ENCODE measurements at places on chromosomes 6 and 20. TPM values are rescaled to one million over a fixed set of nuclear protein-coding genes. Genes with fewer than 3 reads are reported as not detected.

Gene SLC25A27
- polyA plus RNA-seq, result 27.0 TPM

Gene THBS2
- polyA plus RNA-seq, result 2.6 TPM

Gene NCOA7
- 15.8 TPM for polyA plus RNA-seq

Gene HLA-DQA1
- 358 TPM for polyA plus RNA-seq

Gene NNAT
- polyA plus RNA-seq, result 16.1 TPM

- no peak for DNase-seq
- H3K36me3 ChIP-seq, result no peaks in the 10 kb centered on the region
- H3K27me3 ChIP-seq, result no peaks in the 10 kb centered on the region
- H3K27ac ChIP-seq, result no peak overlapping the region
Measured at GRCh38 chr6:122730775-122731386, 48.6 kb upstream of the FABP7 start.

DNA sequence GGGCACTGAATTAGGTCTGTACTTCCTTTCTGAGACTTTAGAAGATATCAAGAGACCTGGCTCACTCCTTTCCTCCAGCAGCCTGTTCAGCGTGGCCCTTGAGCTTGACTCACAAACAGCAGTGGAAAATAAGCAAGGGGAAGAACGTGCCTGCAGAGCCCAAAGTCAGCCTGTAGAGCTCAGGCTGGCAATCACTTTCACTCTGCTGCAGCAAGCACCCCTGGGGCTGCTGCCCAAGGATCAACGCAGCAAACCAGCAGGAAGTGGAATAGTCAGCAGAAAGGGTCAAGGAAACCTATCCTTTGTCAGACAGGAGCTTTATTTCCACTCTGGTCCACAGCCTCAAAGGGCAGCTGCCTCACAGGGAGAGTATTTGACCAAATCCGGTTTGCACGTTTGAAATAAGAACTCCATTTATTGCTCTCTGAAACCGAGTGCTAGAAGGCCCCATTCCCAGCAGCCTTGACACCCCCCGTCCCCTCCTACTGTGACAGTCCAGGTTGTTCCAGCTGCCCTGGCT is 77.4 kb downstream of the PRDM1 start:
- no peak overlapping the region for H3K4me3 ChIP-seq
- H3K27ac ChIP-seq, result peak overlapping the region; percentile 11
- H3K36me3 ChIP-seq, result no peaks in the 10 kb centered on the region
- no peak for DNase-seq
- H3K4me1 ChIP-seq, result peaks cover 21% of the 10 kb centered on the region
- no peaks in the 10 kb centered on the region for H3K27me3 ChIP-seq

DNA sequence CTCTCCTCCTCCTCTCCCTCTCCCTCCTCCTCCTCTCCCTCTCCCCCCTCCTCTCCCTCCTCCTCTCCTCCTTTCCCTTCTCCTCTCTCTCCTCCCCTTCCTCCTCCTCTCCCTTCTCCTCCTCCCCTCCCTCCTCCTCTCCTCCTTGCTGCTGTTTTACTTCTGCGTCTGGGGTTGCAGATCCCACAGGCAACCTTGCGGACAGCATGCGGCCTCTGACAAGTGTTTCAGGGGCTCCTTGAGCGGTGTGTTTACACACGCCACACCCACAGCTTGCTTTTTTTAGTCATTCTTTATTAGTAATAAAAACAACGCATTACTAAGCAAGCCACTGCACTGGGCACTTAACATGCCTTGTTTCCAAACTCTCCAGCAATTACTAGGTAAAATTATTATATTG is 81.9 kb downstream of the TFAP2C start:
- no peak for DNase-seq
- H3K27ac ChIP-seq, result no peak overlapping the region
- no peaks in the 10 kb centered on the region for H3K27me3 ChIP-seq
- no peak overlapping the region for H3K4me3 ChIP-seq
- no peaks in the 10 kb centered on the region for H3K36me3 ChIP-seq

GRCh38 chr6:114140416-114140815 is 169.5 kb upstream of the HDAC2 start:
- H3K4me1 ChIP-seq, result no peaks in the 10 kb centered on the region
- no peak overlapping the region for H3K4me3 ChIP-seq
- no peak for DNase-seq
- H3K27ac ChIP-seq, result no peak overlapping the region

- H3K27ac ChIP-seq, result no peak overlapping the region
- H3K27me3 ChIP-seq, result no peaks in the 10 kb centered on the region
- peaks cover 13% of the 10 kb centered on the region for H3K36me3 ChIP-seq
- DNase-seq, result no peak
Measured at GRCh38 chr6:28378644-28379043, 20.9 kb downstream of the ZSCAN12 start.

GRCh38 chr6:44805238-44805846 is 417.8 kb downstream of the CDC5L start:
- no peak for DNase-seq
- H3K4me1 ChIP-seq, result no peaks in the 10 kb centered on the region
- no peak overlapping the region for H3K4me3 ChIP-seq
- no peaks in the 10 kb centered on the region for H3K36me3 ChIP-seq
- no peaks in the 10 kb centered on the region for H3K27me3 ChIP-seq
- H3K27ac ChIP-seq, result no peak overlapping the region

DNA sequence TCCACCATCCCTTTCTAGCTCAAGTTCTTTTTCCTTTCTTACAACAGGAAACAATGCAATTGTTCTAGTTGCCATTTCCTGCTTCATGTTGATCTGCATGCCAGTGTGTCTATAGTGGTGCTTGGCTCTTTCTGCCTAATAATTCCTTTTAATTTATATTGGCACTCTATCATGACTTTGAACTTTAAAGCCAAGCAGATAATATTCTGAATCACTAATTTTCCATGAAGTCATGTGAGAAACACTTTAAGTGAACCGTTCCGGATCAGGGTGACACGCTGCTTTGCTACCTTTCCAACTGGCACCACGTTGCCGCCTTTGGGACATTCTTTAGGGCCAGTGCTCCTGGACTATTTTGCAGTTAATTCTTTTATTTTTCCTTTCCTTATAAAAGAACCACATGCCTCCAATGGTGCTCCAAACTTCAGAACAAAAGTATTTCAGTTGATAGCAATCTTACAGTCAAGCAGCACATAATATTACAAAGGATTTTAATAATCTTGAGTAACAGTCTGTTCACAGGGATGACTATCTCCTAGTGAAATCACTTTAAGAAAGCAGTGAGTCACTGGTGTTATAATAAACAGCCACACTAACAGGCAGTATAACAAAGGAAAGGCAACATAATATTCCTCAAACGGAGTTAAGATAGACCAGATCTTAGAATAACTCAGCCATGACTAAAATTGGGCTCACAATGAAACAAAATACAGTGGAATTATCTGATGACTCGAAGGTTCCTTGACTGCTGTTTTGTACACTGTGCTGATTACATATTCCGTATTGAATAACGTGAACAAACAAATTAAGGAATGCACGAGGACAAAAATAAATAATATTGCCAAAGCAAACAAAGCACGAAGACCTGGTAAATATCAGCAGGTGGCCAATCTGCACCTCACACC is 19.0 kb upstream of the BLOC1S5 start:
- peaks cover 8% of the 10 kb centered on the region for H3K36me3 ChIP-seq
- no peak overlapping the region for H3K27ac ChIP-seq
- DNase-seq, result no peak
- H3K27me3 ChIP-seq, result no peaks in the 10 kb centered on the region

DNA sequence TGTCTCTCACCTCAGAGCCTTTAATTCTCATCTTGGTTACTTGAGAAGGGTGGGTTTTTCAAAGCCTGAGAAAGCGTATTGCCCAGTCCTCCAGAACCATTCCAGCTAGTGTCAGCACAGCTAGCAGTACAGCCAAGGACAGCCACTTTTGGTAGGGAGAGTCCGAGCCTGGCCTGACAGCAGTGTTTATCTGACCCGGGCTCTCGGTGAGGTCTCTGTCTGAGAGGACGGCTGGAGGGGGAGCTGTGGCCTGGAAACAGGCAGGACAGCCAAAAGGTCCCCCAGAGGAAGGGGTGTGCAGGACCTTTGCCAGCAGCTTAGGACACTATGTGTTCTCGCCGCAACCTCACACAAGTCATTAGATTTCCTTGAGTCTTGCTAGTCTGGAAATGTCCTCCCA is 38.8 kb downstream of the LYRM2 start:
- H3K27ac ChIP-seq, result no peak overlapping the region
- H3K27me3 ChIP-seq, result no peaks in the 10 kb centered on the region
- H3K36me3 ChIP-seq, result no peaks in the 10 kb centered on the region
- H3K4me1 ChIP-seq, result no peaks in the 10 kb centered on the region
- H3K4me3 ChIP-seq, result no peak overlapping the region

DNA sequence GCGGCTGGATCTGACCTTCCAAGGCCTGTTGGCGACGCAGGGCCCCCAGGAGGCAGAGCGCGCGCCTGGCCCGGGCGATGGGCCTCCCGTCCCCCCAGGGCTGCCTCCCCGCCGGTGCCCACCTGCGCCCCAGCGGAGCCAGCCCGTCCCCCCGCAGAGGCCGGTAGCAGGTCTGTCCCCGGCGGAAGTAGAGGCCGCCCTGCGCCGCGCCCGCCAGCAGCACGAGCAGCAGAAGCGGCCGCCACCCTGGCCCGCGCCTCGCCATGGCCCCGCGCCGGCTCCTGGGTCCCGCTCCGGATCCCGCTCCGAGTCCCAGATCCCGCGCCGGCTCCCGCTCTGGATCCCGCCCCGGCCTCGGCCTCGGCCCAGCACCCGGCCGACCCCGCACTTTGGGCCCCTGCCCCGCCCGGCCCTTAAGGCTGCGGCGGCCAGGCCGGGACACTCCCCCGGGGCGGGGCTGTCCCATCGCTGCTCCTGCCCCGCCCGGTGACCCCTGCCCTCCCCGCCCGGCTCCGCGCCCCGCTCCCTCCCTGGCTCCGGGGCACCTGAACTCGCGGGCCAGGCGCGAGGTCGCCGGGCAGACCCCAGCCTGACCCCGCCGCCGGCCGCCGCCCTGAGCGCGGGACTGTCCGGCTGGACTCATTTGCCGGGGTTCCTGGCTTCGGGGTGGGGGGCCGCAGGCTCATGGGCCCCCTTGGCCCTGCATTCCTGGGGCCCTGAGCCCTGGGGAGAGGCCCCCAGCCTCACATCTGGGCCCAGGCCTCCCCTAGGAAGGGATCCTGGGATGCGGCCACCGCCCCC is at the start of gene CTSZ:
CTSZ (minus strand) TSS at position 391 of the 801 bp plus-strand sequence; CDS start at position 265, 126 bp downstream.
- H3K27me3 ChIP-seq, result peaks cover 23% of the 10 kb centered on the region
- no peak for DNase-seq
- no peaks in the 10 kb centered on the region for H3K36me3 ChIP-seq
- H3K27ac ChIP-seq, result peak within 1 kb of the TSS; percentile 26

- no peak overlapping the region for H3K27ac ChIP-seq
- no peaks in the 10 kb centered on the region for H3K27me3 ChIP-seq
- no peak overlapping the region for H3K4me3 ChIP-seq
Measured at GRCh38 chr6:132961122-132961521, 146.8 kb downstream of the RPS12 start.

- no peaks in the 10 kb centered on the region for H3K27me3 ChIP-seq
- no peak overlapping the region for H3K27ac ChIP-seq
- no peak for DNase-seq
- no peaks in the 10 kb centered on the region for H3K4me1 ChIP-seq
- no peaks in the 10 kb centered on the region for H3K36me3 ChIP-seq
Measured at GRCh38 chr6:127178746-127179145, 60.3 kb downstream of the RSPO3 start.

GRCh38 chr20:22690616-22691179 is 106.3 kb upstream of the FOXA2 start:
- H3K27me3 ChIP-seq, result no peaks in the 10 kb centered on the region
- H3K4me1 ChIP-seq, result no peaks in the 10 kb centered on the region
- no peak for DNase-seq
- H3K4me3 ChIP-seq, result no peak overlapping the region

DNA sequence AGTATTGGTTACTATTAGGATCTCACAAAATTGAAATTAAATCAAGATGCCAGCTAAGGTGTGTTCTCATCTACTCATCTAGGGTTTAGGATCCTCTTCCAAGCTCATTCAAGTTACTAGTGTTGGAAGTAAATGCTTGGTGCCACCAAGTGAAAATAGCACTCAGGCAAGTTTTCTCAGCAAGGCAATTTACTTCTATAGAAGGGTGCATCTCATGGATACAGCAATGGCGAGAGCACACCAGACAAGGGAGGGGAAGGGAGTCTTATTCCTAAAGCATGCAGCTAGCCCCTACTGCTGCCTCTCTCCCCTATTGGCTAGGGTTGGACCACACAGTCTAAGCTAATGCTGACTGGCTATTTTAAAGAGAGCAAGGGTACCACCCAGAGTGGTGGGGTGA is 23.0 kb upstream of the FAM8A1 start:
- H3K4me3 ChIP-seq, result no peak overlapping the region
- DNase-seq, result no peak
- H3K36me3 ChIP-seq, result no peaks in the 10 kb centered on the region
- no peak overlapping the region for H3K27ac ChIP-seq
- H3K27me3 ChIP-seq, result no peaks in the 10 kb centered on the region

- DNase-seq, result peak; percentile 18
- H3K4me3 ChIP-seq, result no peak overlapping the region
- no peak overlapping the region for H3K27ac ChIP-seq
- no peaks in the 10 kb centered on the region for H3K27me3 ChIP-seq
- no peaks in the 10 kb centered on the region for H3K36me3 ChIP-seq
- H3K4me1 ChIP-seq, result no peaks in the 10 kb centered on the region
Measured at GRCh38 chr6:10951675-10952282, 64.9 kb downstream of the SYCP2L start.

DNA sequence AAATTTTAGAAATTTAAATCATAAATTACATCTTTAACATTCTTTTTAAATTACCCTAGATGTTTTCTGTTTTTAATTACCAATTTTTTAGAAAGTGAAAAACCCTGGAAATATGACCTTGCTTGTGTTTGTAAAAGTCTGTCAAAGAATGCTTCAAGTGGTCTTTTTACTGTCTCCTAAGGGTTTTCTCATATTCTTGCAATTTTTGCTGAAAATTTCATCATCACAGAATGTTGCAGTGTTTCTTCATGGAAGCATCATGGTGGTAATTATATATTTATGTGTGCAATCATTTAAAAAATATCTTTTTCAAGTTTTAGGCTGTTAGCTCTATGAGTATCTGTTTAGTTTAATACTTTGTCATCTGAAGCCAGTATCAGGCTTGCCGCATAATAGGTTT is 178.2 kb downstream of the HDGFL1 start:
- no peak overlapping the region for H3K27ac ChIP-seq
- no peaks in the 10 kb centered on the region for H3K27me3 ChIP-seq
- no peak overlapping the region for H3K4me3 ChIP-seq
- no peak for DNase-seq
- no peaks in the 10 kb centered on the region for H3K4me1 ChIP-seq

DNA sequence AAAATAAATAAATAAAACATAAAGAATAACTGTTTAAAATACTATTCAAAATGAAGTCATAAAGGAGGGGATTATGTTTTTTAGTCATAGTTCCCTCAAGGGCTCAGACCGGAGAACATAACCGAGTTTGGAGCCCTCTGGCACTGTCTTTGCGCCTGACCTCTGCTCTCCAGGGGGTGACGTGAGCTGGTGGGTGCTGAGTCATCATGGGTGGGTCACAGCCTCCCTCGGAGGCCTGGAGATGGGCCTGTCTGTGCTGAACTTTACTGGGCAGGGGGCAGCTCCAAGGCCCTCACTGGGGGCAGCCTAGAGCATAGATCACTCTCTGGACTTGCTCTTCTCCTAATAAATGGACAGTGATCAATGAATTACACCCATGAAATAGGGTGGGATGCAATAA is 3.1 kb upstream of the MAVS start:
- no peak for DNase-seq
- H3K4me1 ChIP-seq, result peaks cover 14% of the 10 kb centered on the region
- no peak overlapping the region for H3K4me3 ChIP-seq
- H3K36me3 ChIP-seq, result no peaks in the 10 kb centered on the region
- H3K27ac ChIP-seq, result no peak overlapping the region
- no peaks in the 10 kb centered on the region for H3K27me3 ChIP-seq

GRCh38 chr20:10774357-10774943 is 100.7 kb upstream of the JAG1 start:
- no peak for DNase-seq
- no peak overlapping the region for H3K27ac ChIP-seq
- H3K4me3 ChIP-seq, result no peak overlapping the region
- H3K36me3 ChIP-seq, result no peaks in the 10 kb centered on the region

- no peak overlapping the region for H3K27ac ChIP-seq
- H3K4me3 ChIP-seq, result no peak overlapping the region
- H3K27me3 ChIP-seq, result no peaks in the 10 kb centered on the region
- H3K36me3 ChIP-seq, result peaks cover 19% of the 10 kb centered on the region
Measured at GRCh38 chr6:75620381-75621304, 19.0 kb downstream of the SENP6 start.

Measured in thymus (tissue), 14 donors.